ENCODE measurements at places on chromosomes 6 and 20.
A peak's percentile ranks its signal among the peaks of the same experiment; 100 is the strongest.

DNA sequence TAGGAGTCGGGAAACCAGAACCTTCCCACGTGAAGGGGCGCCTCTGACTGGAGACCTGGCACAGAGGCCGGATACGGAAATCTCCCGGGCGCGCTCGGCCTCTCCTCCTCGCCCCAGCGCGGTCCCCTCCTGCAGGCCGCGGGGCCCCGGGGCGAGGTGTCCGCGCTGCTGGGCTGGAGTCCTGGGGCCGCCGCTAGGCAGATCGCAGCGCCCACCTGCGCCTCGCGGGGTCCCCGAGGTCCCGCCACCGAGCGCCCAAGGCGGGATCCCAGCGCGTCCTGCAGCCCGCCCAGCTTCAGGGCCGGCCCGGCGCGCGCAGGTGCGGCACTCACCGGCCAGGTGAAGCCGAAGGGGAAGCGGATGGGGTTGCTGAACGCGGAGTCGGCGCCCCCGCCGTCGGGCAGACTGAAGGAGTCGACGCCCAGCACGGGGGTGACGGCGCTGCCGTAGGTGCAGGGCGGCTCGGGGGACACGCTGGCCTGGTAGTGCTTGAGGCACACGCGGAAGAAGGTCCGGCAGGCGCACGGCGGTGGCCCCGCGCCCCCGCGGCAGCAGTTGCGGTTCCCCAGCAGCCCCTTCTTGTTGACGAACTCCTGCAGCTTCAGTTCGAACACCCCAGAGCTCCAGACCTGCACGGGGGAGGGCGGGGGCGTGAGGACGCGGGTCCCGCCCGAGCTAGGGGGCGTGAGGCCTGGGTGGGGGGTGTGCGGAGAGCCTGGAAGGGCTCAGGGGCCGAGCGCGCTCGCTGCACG, 1.5 kb downstream of the DLL1 start:
- no peak for DNase-seq

GRCh38 chr20:45432294-45432693, 16.4 kb downstream of the PIGT start:
- no peak for DNase-seq

DNA sequence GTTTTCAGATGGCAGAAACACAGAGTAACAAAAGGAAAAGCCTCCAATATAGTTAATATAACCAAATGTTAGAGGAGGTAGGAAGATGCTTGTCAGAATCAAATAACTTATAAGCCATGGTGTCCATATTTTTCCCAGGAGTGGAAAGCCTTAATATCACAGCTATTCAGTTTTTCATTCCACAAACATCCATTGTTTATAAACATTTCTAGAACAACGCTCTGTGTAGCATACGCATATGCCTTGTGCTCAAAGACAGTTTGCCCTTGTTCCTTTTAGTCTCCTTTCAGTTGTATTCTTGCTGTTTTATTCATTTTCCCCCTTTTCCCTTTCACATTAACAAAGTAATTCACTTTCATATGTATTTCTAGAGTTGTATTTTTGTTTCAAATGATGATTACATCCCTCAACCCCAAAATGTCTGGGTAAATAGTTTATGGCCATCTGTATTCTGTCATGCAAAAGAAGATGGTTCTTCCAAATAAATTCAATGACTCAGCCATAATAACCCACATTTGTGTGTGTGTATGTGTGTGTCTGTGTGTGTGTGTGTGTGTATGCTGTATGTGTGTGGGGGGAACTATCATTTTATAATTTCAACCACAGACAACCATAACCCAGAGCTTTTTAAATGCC, 455.7 kb upstream of the SOX4 start:
- no peak for DNase-seq

DNA sequence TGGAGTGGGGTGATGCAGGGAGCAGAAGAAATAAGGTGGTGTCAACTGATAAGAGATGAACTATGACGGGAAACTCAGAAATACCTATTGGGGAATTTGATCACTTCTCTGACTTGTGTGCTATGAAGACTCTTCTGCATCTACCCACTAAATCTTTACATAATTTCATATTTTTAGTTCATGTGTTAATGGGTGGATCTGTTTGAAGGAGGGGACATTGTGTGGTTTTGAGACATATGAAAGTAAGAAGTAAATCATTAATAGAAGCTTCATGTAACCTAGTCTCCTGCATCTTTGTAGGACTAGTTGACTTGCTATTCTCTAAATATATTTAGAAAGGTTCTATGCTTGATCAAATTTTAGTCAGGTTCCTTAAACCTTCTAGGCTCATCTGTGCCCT, 86.6 kb upstream of the MEI4 start:
- no peak for DNase-seq

DNA sequence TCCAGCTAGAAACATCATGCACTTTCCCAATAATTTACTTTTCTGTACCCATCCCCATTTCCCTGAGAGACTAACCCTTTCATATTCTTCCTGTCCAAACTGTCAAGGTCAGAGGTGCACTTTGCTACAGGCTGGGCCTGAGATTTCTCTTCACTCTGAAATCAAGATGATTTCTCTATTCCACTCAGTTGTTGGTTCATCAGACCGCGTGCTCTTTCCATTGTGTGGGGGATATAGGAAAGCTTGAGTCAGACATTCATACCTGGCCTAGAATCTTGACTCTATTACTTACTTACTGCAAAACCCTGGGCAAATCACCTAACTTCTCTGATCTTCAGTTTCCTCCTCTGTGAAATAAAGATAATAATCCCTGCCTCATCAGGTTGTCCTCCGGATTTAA, 4.7 kb upstream of the ZDHHC14 start:
- DNase-seq: no peak

DNA sequence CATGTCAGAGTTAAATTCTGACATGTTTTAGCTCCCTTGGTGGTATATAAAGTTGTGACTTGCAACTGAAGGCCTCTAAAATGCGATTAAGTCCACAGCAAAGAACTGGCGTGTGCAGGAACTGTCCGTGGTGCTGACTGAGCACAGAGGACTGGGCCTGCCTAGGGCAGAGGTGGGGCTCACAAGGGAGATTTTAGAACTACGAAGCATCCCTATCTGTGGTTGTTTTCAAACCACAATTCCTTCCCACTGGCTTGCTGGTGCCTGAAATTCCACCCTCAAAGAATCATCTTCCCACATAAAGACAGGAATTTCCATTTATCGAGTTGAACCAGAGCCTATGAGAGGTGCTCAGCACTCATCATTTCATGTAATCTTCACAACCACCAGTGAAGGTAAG, 30.1 kb downstream of the RIMS4 start:
- DNase-seq: peak; percentile 26

DNA sequence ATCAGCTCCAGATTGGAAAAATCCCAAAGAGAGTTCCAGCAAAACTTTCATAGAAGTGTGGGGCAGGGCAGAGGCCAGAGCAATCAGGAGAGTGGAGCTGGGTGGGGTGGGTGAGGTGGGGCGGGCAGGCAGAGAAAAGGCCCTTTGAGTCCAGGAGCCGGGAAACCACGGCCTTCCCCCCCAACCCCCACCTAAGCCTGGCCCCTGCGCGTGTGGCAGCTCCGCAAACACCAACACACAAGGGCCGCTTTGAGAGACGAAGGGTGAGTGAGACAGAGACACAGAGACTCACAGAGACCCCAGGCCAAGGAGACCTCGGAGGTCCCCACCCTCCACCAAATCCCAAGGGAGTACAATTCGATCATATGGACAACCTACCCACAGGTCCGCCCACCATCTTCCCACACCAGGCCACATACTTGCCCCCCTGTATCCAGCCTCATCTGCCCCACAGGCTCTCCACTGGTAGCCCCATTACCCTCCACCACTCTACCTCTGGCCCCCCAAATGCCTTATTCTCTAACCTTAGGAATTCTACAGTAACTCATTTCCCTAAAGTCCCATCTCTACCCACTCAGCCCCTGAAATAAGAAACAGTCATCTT, 1.7 kb downstream of the COL11A2 start:
- no peak for DNase-seq

- no peak for DNase-seq
Measured at GRCh38 chr20:9506280-9506821, 8.0 kb upstream of the LAMP5 start.

GRCh38 chr6:43274127-43274915, 23.7 kb upstream of the SLC22A7 start:
- DNase-seq: no peak

GRCh38 chr20:10541668-10542411, 106.7 kb downstream of the SLX4IP start:
- DNase-seq: no peak

DNA sequence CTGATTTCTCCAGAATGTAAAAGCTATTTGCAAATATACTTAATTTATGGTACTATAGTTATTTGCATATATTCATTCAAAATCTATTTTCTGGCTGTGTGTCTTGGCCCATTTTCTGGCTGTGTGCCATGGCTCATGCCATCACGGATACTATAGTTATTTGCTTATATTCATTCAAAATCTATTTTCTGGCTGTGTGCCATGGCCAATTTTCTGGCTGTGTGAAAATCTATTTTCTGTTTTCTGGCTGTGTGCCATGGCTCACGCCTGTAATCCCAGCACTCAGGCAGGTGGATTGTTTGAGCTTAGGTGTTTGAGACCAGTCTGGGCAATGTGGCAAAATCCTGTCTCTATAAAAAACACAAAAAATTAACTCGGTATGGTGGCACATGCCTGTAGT, 28.9 kb upstream of the RIPK1 start:
- no peak for DNase-seq

DNA sequence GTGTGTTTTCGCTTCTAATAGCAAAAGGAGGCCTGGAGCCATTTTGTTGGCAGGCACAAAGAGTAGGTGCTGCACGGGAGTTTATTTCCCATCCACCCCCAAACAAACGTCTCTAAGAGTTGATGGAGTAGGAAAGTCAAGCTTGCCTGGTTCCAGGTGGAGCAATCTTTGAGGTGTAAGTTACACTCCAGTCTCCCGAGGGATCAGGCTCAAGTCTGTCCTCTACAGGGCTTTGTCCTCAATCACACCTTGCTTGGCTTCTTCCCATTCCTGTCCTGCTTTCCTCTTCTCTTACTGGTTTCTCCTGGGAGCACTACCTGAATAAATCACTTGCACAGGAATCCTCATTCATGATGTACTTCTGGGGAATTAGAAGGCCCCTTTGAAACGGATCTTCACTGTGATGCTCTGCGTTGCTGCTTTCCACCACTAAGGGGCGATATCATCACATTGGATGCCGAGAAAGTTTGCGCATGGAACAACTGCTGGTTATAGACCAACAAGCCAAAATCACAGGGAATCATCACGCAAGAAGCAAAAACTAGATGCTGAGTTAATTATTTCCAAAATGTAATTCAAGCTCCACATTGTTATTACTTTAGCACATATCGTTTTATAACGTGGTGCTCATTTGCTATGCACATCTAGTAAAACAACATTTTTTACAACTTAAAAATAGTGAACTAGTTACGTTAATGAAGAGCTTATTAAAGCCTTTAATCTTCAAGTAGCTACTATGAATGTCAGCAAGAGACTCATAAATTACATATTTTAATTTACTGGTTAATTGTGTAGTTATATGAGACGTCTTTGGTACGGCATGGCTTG, 156.8 kb downstream of the DNAH8 start:
- peak; percentile 14 for DNase-seq

DNA sequence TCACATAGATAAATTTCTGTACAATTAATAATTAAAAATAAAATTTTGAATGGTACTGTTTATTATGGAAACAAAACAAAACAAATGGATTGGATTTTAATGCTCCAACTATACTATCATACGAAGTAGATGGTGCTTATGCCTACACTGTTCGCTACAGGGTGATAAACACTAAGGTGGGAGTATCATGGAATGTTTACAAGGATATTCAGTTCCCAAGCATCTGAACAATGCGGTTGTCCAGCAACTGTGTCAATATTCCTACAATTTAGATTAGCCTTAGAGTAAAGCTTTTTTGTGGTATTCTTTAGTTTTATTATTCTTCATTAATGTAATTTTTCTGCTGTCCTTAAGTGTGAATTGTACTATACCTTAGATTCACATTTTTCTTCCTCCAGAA, 105.1 kb downstream of the MMS22L start:
- DNase-seq: no peak

DNA sequence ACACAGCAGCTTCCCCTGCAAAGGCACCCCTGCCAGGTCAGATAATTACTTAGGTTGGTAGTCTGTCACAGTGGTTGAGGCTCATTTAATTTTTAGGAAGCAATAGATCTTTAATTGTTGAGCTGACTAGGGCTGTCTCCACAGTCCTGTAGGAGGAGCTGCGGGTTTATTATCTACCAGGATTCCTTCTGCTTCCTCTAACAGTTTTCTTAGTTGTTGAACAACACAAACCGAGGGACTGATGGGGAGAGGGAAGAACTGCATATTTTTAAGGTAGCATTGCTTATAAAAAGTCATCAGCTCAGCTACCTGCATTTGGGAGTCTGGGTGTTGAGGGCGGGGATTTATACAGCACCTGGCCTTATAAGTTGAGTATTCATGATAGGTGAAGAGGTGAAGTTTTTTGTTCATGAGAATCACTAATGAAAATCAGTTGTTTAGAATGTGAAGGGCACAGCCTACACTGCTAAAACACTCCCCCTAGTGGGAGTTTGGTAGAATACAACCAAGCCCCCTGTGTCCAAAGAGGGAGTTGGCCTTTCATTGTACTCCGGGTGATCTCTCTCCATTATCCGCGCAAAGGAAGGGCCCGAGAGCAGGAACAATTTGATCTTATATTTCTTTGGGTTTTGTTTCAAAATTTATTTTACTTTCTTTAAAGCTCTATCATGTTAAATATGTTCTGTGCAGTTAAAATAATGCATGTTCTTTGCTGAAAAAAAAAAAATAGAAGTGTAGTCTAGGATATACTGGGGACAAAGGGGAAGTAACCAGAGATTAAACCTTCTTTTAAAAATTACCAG, 69.6 kb downstream of the SSR1 start:
- DNase-seq: no peak

- peak; percentile 96 for DNase-seq
Measured at GRCh38 chr6:149855040-149855654, 9.0 kb downstream of the LRP11 start.

DNA sequence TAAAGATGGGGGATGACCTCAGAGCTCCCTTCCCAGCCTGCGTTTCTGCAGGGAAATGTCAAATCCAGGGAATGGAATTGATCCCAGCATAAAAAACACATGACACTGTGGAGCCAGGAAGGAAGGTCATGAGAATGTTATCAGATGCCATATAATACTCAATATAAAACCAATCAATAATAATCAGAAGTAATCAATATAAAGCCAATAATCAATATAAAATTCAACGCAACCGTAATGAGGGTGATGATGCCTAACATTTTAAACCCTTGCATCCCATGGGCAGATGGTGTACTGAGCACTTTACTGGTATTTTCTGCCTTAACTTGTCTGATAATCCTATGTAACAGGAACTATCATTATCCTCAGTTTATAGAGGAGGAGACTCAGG, 30.1 kb upstream of the SULF2 start:
- DNase-seq: no peak

GRCh38 chr6:87473419-87473903, 687 bp downstream of the SLC35A1 start:
- DNase-seq: no peak

GRCh38 chr6:159082039-159082815, 37.4 kb upstream of the TAGAP start:
- no peak for DNase-seq

GRCh38 chr6:158242071-158242606, 70.1 kb upstream of the TULP4 start:
- DNase-seq: no peak
